ENCODE measurements at places on chromosomes 2 and 18.

GRCh38 chr2:143954844-143955243, 565.1 kb downstream of the ZEB2 start:
- no peak for DNase-seq

- no peak for DNase-seq
These were observed 87.6 kb upstream of the ODC1 start for GRCh38 chr2:10535703-10536102.

DNA sequence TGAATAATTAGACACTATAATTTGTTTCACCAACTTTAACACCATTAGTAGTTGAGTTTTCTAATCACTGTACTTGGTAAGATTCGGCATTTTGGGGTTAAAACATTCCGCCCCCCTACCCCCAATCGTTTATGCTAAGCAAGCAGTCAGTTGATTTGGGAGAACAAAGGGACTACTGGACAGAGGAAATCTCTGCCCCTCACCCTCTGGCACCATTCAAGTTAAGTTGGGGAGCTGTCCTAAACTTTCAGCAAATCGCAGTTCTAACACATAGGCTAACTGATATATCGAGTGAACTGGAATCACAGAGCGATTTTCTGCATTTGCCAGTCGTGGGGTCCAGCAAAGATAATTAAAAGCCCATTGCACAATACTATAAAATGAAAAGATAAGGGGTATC, 5.6 kb downstream of the KLF7 start:
- DNase-seq: no peak

DNA sequence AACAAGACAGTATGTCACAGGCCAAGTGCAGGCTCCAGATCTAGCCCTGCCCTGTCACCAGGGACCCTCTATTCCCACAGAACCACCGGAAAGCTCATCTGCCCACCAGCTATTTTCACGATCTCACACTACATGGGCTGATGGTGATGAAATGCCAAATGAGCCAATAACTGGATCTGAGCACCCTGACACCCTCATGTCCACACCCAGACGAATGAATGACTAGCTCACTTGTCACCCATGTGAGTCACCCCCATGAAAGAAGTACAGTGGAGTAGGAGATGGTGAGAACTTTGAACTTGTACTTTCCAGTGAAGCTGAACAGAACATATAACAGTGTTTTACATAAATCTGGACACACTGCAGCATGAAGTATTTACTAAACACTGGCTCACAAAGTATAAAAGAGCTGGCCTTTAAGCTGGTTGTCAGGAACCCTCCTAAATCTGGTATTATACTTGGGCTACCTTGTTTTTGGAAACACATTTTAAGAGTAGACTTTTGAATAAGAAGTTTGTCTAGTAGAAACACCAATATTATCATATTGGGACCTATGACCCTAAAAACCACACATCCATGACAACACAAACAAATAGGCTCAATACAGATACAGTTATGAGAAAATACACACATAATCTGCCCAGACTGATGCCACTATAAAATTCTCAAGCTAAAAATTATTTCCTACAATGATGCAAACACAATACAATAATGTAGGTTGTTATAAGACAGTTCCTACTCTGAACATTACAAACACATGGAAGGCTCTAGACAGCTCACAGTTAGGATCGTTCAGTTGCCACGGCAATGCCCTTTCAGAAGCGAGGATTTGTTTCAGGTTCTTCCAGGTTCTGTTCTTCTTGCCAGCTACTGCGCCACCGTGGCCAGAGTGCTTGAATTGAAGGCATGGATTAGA, 19.0 kb downstream of the INO80C start:
- no peak for DNase-seq

DNA sequence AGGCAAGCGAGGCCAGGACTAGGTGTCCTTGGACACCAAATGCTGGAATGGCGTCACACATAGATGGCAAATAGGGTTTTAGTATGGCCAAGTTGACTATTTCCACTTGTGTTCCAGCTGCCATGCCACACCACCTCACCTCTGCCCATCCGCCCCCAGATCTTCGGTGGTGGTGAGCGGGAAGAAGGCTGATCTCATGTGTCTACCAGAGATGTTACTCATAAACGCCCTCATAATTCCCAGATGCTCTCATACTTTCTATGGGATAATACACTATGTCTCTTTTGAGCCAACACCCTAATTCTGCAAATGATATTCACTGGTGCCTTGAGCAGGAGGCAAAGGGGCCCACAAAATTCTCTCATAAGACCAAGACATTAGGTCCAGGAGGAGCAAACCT, 281.1 kb upstream of the FN1 start:
- no peak for DNase-seq

- DNase-seq: no peak
These were observed 2.9 kb upstream of the ARPC2 start for GRCh38 chr2:218214116-218214515.

- no peak for DNase-seq
These were observed 131.3 kb upstream of the MGAT5 start for GRCh38 chr2:134122610-134123009.

- DNase-seq: no peak
These were observed 131.3 kb downstream of the ZNF804A start for GRCh38 chr2:184729581-184729980.

DNA sequence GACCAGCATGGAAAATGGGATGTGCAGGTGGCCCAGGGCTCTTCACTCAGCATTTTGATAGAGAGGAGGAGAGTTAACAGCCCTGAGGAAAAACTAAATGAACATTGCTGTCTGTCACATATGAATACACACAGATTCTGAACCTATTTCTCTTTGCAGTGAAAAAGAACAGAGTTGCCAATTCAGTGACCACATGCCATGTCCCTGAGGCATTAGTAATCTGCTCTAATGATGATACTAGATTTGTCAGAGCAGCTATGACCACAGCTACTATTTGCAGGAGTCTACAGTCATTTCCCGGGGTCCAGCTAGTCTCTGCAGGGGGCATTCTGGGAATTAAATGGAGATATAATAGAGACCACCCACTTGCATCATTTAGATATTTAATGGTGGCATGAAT, 267.6 kb downstream of the TMX3 start:
- no peak for DNase-seq

GRCh38 chr18:74806700-74807416, 209.2 kb downstream of the ZNF407 start:
- peak; percentile 24 for DNase-seq

DNA sequence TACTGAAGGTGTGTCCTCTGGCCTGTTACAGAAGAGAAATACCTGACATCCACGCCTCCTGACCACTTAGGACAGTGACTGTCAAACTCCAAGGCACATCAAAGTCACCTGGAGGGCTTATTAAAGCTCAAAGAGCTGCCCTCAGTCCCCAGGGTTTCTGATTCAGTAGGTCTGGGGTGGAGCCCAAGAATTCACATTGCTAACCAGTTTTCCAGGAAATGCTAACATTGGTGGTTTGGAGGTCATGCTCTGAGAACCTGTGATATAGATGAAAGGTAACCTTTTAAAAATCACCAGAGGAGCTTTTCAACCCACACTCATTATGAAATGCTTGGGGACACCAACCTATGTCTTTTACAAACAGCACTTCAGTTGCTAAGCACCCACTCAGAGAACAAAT, 172.3 kb downstream of the ALK start:
- DNase-seq: no peak

- DNase-seq: no peak
These were observed 23.8 kb upstream of the SERPINB12 start for GRCh38 chr18:63518178-63519012.

GRCh38 chr2:17793296-17793695, 23.0 kb upstream of the MSGN1 start:
- DNase-seq: no peak

DNA sequence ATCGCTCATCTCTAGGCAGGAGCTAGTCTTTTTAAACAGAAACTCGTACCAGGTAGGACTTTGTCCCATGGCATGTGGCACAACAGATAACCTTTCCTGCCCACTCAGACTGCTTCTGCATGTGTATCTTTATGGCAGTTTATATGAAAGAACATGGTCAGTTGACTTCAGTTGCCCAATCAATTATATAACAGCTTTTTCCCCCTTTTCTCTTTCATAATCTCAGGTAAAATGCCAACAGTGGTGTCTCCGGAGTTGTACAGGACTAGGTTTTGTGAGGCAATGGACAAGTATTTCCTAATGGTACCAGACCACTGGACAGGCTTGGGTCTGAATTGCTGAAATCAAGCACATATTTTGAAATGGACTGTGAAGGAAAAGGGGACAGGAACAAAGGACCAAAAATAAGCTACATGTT, 51.6 kb upstream of the PTH2R start:
- no peak for DNase-seq

DNA sequence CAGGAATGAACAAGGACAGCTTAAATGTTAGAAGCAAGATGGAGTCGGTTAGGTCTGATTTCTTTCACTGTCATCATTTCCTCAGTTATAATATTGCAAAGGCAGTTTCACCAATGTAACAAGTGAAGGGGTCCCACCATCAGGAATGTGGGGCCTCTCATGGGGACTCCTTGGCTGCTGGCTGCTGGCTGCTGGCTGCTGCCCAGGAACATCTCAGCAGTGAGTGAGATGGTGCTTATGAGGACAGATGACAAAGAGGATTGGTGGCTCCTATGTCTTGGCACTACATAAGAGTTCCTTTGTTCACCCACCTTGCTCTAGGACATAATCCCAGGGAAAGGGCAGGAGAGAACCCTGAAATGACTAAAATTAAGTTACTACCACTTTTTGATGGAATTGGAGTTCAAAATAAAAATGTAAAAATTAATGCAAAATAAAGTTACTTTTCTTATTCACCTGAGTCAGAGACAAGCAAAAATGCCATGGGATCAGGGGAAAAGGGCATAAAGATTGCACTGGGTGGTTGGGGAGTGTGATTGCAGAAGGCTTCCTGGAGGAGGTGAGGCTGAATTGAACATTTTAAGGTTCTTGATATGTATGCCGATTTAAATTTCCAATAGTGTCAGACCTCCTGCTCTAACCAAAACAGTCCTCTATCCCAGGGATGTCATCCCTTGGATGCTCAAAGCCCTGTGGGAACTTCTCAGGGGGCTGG, 23.4 kb downstream of the TMEM177 start:
- DNase-seq: no peak

DNA sequence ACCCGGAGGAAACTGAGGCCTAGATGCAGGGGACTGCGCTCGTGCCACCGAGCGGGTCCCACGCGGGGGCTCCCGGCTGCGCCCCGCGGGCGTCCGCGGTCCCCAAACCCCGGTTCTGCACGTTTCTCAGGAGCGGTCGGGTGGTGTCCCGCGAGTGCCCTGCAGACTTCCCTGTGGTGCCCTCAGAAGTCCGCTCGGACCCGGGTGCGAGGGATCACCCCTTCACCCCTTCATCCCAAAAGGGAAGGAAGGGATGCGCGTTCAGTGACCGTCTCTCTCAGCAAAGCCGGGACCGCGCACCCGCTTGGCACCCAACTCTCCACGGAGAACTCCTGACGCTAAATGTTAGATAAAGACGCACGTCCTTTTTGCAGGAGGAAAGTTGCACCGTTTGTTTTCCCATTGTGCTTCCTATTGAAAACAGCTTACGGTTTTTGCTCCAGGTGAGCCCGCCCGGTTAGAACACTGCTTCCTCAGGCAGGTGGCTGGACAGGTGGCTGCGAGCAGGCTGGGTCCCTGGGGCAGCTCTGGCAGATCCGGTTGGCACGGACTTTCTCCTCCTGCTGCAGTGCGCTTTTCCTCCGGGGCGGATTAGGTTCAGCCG, 779 bp downstream of the DGKD start:
- no peak for DNase-seq

DNA sequence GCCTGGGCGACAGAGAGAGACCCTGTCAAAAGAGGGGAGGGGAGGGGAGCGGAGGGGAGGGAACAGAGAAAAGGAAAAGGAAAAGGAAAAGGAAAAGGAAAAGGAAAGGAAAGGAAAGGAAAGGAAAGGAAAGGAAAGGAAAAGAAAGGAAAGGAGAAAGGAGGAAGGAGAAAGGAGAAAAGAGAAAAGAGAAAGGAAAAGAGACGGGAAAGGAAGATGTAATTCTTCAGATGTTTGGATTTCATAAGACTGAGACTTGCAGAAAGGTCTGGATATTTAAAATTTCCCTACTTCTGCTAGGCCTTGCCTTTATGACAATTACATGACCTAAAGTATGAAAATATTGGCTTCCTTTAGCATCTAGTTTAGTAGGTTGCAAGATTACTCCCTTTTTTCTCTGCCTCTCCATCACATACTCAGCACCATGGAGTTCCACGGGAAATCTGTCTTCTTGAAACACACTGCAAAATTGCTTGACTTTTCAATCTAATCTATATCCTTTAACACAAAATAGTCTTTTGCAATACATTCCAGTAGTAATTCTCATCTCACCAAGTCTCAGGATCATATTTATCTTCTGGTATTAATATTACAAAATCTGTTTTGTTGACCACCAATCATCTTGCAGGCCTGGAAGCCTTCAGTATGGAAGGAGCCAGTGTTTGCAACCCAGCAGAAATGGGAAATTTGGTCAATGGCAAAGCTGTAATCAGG, 383.5 kb downstream of the ZEB2 start:
- no peak for DNase-seq

DNA sequence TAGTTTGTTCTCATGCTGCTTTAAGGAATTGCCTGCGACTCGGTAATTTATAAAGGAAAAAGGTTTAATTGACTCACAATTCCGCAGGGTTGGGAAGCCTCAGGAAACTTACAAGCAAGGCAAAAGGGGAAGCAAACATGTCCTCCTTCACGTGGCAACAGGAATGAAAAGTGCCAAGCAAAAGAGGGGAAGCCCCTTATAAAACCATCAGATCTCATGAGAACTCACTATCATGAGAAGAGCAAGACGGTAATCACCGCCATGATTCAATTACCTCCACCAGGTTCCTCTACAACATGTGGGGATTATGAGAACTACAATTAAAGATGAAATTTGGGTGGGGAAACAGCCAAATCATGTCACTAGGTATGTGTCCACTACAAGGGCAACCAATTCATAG, 53.9 kb downstream of the MAP4K3 start:
- DNase-seq: no peak

- DNase-seq: no peak
These were observed 32.3 kb downstream of the PLB1 start for GRCh38 chr2:28528206-28528605.

DNA sequence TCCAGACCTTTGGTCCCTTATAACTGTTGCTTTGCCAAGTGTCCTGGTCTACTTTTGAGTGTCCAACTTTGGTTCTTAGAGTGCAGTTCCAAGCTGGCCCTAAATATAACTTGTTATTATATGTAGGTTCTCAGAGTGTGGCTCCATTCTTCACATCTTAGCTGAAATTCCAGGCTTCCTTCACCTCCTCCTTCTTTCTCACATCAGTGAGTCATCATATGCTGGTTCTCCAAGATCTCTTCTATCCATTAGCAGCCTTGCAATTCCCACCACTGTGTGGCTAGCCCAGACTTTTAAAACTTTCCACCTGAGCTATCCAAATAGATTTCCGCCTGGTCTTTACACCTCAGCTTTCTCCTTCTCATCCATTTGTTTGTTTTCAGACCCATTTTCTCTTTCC, 12.6 kb upstream of the CXCR4 start:
- no peak for DNase-seq

DNA sequence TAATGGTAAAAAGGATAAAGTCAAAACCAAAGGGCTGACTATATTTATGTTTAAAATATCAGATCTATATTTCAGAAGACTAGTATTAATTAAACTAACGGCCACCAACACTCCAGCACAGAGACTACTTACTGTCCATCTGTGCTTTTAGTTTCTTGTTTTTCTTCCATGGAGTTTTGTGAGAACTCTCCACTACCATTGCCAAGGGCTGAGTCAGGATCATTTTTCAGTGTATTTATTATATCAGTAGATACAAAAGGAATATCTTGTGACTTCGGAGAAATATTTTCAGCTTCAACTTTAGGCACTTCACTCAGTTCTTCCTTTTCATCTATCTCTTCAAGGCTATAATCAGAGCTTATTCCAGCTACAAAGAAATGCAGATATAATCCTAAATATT, 79.1 kb upstream of the GRB14 start:
- DNase-seq: no peak
